Calu3 (cell line): ENCODE measurements at places on chromosomes 11 and 22. TPM values are rescaled to one million over a fixed set of nuclear protein-coding genes. Genes with fewer than 3 reads are reported as not detected.
A peak's percentile ranks its signal among the peaks of the same experiment; 100 is the strongest.

DNA sequence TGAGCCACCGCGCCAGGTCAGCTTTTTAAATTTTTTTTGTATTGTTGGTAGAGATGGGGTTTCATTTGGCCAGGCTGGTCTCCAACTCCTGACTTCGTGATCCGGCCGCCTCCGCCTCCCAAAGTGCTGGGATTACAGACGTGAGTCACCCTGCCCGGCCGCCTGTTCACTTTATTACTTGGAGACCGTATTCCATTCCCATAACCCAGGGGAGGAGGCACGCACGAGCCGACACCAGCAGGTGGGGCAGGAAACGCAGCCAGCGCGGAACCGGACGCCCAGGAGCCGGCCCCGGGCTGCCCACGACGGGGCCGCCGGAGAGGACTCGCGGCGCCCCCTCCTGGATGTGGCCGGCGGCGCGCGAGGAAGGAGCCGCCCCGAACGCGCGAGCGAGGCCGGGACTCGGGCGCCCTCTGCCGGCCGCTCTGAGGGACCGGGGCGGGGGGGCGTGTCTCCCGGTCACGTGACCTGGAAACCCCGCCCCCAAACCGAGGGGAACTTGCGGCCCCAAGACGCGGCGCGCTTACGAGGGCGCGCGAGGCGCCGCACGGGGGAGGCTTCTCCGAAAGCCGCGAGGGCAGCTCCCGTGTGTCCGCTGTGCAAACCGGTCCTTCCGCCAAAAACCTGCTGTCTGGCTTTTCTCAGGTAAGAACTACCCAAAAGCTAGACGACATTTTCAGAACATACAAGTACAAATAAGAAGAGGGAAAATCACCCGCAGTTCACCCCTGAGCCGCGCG, 11.6 kb upstream of the RNH1 start:
- DNase-seq = peak; percentile 93

DNA sequence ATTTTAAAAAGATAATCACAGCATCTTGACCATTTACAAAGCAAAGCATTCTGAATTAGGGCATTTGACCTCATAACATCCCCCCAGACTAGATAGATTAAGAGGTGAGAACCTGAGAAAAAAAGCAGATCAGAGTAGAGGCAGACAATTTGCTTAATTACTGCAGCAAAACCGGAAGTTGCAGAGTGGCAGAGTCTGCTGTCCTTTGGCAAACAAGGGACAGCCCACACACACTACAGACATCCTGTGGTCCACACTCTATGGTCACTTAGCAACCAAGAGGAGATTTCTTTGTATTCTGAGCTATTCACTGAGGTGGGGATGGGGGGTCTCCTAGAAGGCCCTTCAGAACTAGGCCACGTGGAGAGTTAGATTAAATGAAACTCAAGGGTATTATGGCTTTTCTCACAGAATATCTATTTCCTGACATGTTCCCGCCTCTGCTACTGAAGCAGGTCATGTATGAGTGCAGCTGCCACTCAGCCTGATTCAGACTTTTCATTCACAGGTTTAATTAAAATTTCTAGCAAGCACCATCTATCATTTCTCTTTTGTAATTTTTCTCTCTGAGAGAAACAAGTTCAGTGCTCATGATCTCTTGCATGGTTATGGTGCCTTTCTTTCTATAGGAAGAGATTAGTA, 48.5 kb downstream of the SVIP start:
- DNase-seq = no peak

DNA sequence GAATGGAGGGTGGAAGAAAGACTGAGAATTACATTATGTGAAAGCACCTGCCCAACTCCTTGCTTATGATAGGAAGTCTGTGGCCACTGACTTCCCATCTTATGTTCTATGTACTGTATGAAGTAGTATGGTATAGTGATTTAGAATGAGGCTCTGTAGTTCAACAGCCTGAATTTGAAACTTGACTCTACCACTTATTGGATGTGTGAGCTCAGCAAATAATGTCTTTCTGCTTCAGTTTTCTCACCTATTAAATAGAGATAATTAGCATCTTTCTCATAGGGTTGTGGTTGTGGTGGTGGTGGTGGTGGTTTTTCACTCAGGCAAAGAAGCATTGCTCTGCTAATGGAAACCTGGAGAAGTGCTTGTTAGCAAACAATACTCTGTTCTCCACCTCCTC, 121.6 kb downstream of the PAX6 start:
- DNase-seq = no peak

GRCh38 chr22:46418827-46419226, 83.3 kb downstream of the TRMU start:
- no peak for DNase-seq

DNA sequence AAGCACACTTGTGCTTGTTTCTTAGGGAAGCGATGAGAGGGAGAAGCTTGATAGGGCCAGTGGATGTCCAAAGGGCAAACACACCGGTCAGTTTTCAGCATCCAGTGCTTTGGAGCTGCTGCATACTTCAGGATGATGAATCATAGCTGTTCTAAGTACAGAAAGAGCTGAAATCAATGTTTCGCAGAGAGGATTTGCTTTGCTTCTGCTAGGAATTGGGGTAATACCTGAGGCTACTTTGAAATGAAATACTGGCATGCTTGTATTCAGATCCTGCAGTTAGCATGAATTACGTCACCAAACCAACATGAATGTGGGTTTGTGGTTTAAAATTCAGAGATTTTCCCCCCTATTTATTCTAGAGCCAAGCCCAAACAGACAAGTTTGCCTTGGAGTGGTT, 41.7 kb upstream of the SC5D start:
- no peak for DNase-seq

GRCh38 chr11:81246941-81247340, 1486.7 kb downstream of the FAM181B start:
- DNase-seq = no peak

GRCh38 chr11:65899356-65900124, 648 bp downstream of the FOSL1 start:
- DNase-seq = peak; percentile 87

DNA sequence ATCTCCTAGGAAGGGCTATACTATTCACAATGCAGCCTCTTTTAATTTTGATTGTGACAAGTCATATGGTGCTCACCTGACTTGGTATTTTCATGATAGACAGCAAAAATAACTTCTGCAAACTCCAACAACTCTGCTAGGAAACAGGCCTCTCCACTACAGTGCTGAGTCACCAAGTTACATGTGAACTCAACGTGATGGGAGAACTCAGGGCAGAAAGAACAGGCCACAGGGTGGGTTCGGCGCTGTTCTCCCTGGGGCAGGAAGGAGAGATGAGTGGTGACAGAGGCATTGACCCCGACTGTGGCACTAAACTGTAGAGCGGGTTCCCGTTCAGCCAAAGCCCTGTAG, 76.6 kb upstream of the UCP3 start:
- DNase-seq = no peak

DNA sequence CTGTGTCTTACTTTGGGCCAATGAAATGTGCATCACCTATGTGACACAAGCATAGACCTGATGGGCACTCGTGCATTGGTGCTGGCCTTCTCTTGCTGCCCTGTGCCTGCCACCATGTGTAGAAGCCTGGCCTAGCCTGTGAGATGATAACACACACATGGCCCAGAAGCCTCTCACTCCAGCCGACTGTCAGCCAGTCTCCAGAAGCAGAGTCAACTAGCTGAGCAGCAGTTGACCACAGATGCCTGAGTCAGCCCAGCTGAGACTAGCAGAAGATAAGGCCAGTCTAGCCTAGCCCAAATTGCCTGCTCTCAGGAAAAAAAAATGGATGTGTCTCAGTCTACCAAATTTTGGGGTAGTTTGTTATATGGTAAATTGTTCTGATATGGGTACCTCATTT, 46.2 kb downstream of the CSNK2A3 start:
- DNase-seq = no peak

DNA sequence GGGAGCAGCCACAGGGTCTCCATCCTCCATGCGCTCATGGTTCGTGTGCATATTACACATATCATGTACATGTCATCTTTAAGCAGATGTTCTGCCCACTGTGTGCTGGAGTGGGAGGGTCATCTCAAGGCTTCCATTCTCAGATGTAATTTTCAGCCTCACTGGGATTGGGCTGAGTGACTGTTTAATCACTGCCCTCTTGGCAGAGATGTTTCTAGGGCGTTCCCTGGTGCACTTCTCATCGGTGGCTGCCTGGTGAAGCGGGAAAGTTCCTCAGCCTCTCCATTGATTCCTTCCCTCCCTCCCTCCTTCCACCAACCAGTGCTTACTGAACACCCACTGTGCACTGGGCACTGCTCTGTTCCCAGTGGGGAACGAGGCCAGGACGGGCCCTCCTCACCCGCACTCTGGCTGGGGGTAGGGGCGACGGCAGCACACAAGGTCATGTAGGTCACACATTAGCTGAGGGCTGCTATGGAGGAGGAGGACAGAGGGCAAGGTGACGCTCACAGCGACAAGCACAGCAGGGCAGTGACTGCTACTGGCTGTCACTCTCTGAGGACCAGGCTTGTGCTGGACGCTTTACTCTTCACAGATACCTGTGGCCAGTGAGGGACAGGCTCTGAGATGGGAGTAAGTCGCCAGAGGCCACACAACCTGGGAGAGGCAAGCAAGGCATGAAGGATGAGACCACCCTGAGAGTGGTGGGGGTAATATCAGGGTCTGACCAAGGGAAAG, 22.9 kb downstream of the GNAZ start:
- no peak for DNase-seq

DNA sequence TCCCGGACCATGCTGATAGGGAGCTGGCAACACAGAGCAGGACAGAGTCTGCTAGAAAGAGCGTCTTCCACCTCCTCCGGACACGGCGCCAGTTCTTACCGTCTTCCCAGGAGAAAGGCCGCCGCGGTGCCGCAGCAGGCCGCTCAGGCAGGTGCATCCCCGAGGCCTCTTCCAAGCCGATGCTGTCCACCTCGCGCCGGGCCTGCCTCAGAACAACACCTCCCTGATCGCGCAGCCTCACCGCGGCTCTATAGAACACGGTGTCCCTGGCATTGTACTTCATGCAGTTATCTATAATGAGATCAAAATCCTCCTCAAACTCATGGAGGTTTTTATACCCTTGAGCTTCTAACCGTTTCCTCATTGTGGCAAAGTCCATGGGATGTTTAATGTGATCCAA, 30.0 kb downstream of the BRD1 start:
- DNase-seq = no peak

DNA sequence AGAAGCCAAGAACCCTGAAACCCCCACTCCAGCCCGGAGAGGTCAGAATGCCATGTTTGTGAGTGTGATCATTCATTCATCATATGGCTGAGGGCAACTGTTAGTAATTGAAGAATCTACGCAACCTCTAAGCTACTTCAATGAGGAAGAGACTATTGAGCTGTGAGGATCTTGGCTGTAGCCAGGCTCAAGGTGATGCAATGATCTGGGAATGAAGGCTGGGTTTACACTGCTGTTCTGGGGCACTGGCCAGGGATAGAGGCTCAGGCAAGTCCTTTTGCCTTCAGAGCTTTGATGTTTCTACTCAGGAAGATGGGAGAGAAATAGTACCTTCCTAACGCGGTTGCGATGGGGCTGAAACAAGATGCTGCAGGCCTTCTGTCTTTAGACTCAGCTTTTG, 12.9 kb downstream of the CRYBB2 start:
- DNase-seq = no peak

DNA sequence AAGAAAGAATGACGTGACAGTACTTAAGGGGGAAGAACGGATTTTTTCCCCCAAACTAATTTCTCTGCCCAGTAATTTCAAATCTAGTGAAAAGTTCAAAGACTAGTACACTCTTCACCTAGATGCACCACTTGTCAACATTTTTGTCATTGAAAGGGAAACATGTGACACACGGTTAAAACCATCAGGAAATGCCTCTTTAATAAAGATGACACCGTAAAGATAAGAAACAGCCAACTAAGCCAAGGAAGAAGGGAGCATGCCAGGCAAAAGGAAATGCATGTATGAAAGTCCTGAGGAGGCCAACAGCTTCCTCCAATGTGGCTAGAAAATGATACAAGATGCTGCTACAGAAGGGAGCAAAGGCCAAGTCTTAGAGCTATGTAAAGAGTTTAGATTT, 49.4 kb downstream of the RSF1 start:
- DNase-seq = no peak

- no peak for DNase-seq
Observed at GRCh38 chr11:65485920-65486219, 13.0 kb upstream of the MALAT1 start.

DNA sequence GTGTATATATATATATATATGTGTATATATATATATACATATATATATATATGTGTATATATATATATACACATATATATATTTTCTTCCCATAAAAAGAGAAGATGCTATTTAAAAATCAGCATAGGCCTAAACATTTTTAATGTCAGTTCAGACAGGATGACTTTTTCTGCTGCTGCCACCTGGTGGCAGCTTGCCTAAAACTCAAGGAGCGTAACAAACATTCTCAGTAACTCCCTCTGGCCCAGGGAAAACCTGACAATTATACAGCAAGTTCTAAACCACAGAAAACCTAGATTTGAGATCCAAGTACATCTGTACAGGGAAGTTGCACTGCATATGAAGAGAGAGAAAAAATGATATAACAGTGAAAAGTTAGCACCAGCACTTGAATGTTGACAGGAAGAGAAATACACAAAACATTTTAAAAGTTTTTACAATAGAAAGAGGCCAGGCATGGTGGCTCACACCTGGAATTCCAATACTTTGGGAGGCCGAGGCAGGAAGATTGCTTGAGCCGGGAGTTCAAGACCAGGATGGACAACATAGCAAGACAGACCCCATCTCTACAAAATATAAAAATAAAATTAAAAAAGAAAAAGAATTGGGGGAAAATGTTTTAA, 16.6 kb downstream of the OR8A1 start:
- DNase-seq = peak; percentile 36

Gene LYVE1
- total RNA-seq = not detected in 2 replicates

Gene MIOX
- 0.45 TPM in 1 of 2 replicates, not detected in the other for total RNA-seq

Gene SAA4
- total RNA-seq = 2.6 and 7.2 TPM in 2 replicates

Gene GP1BB
- total RNA-seq = not detected in 2 replicates

Gene CLP1
- 15.2 and 18.6 TPM in 2 replicates for total RNA-seq

Gene GAL
- total RNA-seq = 1.2 and 1.9 TPM in 2 replicates

Gene HBG2
- total RNA-seq = not detected in 2 replicates
